Fibroblast of skin of scalp (primary cell): ENCODE measurements at places on chromosomes 1 and 21.

GRCh38 chr1:204961765-204962419, 81.1 kb upstream of the CNTN2 start:
- DNase-seq, result no peak

- DNase-seq, result peak; percentile 39
These were observed 84.7 kb downstream of the LHX9 start for GRCh38 chr1:198001776-198002408.

DNA sequence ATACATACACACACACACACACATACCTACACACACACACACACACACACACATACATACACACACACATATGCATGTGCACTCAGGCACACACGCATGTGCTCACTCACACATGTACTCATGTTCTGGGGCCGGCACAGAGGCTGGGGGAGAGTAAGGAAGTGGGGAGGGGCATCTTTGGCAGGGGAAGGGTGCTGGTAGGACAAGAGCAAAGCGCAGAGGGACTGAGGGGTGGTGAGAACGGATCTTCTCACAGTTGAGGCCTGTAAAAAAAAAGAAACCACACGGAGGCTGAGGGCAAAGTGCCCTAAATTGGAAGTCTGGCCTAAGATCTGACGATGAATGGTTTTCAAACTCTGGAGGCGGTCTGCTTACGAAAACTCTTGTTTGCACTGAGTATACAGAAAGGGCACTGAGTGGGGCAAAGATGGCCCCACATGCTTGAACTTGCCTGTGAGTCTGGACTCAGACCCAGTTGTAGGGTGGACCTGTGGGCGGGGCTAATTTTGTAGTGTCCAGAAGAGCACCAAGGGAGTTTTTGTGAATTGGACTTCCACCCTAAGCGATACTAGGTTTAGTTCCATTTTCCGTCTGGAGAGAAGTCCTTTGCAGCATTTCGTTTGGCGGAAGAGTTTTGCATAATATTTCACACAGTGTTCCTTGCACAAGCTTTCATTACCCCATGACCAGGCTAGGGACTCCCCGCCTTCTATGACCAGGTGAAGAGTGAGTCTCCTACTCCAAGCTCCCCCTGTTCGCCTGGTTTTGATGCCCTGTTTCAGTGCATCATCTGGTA, 79.3 kb upstream of the LYST start:
- DNase-seq, result no peak

DNA sequence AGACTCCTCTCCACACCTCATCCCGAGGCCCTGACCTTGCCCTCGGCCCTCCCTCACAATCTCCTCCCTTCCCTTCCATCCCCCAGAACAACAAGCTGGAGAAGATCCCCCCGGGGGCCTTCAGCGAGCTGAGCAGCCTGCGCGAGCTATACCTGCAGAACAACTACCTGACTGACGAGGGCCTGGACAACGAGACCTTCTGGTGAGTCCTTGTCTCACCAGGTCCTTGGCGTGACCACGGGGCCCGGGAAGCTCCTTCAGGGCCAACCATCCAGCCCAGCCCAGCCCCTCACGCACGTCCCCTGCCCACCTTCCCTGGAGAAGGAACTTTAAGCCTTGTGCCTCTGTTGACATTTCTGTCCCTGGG, 15.6 kb downstream of the PODN start:
- DNase-seq, result no peak

GRCh38 chr1:230157420-230158390, 90.7 kb downstream of the GALNT2 start:
- DNase-seq, result peak; percentile 80

DNA sequence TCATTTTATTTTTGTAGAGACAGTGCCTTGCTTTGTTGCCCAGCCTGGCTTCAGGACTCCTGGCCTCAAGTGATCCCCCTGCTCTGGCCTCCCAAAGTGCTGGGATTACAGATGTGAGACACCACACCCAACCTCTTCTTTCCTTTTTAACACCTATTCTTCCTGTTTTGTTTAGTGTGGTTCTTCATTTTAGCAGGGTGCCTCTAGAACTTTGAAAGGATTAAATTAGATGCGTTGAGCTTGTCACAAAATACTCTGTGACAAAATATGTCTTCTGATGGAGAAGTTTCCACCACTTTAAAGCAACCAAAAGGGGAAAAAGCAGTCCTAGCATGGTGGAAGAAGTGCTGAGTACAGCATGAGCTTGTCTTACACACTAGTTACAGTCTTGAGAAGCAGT, 42.0 kb downstream of the CDC14A start:
- no peak for DNase-seq

GRCh38 chr1:25182629-25183028, 49.7 kb downstream of the SYF2 start:
- DNase-seq, result peak; percentile 93

DNA sequence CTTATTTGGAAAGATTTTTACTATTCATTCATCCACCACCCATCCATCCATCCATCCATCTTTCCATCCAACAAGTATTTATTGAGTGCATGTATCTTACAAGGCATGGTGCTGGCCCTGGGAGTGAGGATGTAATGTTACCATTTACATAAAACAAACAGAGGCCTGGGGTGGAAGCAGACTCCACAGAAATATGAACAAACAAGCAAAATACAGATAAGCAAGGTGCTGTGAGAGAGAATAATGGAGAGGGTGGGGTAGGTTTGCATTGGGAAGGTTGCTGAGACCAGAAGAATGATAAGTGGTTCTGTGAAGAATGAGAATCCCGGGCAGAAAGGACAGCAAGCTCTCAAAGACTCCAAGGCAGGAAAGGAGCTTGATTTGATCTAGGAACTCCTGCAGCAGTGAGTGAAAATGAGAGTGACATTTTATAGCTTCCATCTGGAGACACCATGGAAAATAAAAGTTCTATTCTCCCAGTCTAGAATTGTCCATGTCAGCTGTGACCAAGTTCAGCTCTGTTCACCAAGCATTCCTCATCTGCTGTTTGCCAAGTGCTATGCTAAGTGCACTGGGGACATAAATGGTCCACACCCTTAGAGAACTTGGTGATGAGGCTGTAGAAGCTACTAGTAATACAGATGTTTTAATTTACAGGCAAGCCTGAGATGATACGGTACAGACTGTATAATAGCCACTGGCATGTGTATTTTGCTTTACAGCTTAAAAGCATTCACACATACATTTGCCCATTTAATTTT, 75.3 kb downstream of the PEX14 start:
- no peak for DNase-seq

DNA sequence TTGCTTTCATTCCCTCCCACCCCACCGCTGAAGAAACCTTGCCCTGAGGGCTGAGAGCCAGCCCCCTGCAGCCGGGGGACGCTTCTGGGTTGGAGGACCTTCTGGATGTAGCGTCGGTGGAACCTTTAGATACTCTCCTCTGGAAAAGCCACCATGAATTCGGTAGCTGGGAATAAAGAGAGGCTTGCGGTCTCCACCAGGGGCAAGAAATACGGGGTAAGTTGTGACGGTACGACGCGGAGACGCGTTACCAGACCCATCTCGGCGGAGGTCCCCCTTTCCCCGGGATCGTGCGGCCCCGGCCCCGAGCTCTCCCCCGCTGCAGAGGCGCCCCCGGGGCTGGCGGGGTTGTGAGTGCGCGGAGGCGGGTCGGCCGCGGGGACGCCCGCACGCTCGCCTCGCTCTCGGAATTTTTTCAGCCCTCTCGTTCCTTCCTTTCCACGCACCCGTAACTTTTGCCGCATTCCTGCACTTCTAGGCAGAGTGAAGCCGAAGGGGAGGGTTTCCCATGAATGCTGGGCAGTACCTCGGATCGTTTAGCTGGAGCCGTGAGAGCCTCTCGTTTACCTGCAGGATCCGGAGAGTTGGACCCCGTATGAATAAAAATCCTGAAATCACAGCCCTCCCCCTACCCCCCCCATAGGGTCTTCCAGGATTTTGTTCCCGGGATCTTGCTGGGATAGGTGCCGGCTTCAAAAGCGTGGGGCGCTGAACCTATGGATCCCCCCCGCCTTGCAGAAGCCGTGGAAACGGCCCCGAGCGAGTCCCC, 671 bp downstream of the KIF26B start:
- peak; percentile 36 for DNase-seq

DNA sequence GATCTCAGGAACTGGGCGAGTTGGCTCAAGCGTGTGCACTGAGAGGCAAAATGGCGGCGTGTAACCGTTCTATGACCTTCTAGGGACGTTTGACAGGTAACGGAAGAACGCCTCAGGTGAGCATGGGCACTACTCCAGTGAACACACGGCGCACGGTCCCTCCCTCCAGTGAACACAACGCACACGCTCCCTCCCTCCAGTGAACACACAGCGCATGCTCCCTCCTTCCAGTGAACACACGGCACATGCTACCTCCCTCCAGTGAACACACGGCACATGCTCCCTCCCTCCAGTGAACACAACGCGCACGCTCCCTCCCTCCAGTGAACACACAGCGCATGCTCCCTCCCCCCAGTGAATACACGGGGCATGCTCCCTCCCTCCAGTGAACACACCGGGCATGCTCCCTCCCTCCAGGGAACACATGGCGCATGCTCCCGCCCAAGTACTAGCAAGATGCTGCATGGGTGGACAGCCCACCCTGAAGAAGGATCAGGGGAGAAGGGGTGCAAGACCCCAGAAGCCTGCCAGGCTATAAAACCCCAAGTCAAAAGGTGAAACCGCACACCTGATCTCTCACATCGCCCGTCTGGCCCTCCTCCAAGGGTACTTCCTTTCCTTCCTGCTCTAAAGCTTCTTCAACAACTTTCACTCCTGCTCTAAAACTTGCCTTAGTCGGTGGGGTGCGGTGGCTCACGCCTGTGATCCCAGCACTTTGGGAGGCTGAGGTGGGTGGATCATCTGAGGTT, 3.5 kb downstream of the C1orf159 start:
- no peak for DNase-seq

DNA sequence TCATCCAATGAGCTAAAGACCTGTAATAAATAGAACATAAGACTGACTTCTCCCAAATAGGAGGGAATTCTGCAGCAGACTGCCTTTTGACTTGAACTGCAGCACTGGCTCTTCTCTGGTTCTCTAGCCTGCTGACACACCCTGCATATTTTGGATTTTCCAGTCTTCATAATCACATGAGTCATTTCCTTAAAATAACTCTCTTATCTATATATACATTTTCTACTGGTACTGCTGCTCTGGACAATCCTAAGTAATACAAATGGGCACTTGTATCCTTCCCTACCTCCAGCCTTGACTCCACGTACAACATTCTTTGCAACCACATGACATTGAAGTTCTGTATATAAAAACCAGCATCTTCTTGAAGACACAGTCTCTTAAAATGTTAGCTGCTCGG, 429.4 kb upstream of the TMPRSS15 start:
- DNase-seq, result peak; percentile 50

- no peak for DNase-seq
These were observed 15.9 kb downstream of the LZIC start for GRCh38 chr1:9927259-9927658.

DNA sequence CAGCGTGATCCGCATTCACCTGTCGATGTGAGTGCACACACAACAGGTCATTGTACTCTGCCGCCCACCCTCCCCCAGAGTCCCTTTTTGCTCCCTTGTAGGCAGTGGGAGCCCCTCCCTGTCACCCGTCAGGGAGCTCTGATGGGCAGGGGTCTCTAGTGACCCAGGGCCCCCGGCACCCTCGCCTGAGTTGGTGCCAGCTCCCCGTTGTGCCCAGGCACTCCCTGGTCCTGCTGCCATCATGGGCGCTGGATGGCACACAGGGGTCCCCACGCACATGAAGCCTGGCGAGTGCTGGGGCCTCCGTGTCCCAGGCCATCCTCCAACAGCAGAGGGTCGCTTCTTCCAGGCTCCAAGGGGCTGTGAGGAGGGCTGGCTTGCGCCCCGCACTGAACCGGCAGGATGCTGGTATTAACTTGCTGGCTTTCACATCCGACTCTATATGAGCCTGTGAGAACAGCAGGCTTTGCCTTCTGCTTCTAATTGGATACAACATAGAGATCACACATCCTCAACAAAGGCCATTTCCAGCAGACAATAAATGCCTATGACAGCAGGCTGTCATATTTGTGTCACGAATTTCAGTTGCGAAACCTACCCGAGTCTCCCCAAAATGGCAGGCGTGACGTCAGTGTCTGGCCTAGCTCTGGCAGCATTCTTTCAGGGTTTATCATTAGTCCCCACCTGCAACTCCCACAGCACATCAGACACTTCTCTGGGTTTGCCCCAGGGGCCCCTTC, 35.4 kb downstream of the KIAA1614 start:
- DNase-seq, result peak; percentile 65

DNA sequence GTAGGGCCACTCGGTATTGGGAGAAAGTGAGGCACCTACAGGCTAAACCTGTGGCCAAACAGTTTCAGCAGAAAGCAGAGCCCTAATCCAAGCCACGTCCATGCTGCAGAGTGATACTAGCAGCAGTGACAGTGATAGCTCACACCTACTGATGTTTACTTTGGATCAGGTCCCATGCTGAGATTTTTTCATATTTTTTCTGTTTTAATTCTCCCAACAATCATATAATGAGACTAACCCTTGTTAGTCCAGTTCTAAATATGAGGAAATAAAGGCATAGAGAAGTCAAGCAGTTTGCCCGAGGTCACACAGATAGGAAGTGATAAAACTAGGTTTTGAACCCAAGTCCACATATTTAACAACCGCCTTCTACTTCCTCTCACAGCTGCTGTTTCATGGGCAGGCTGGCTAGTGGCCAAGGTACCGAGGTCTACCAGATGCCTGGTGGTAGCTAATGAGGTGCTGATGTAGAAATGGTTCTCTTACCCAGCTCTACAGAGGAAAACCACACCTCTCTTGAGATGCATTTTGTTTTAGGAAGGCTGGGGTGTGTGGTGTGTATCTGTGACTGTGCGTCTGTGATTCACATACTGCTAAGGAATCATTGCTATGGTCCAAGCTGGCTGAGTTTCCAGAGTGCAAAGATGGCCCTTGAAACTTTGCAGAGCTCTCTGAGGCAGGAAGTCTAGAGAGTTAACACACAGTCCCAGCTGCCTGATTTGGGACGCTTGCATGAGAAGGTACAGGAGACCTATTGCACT, 80.3 kb upstream of the ARTN start:
- peak; percentile 61 for DNase-seq

DNA sequence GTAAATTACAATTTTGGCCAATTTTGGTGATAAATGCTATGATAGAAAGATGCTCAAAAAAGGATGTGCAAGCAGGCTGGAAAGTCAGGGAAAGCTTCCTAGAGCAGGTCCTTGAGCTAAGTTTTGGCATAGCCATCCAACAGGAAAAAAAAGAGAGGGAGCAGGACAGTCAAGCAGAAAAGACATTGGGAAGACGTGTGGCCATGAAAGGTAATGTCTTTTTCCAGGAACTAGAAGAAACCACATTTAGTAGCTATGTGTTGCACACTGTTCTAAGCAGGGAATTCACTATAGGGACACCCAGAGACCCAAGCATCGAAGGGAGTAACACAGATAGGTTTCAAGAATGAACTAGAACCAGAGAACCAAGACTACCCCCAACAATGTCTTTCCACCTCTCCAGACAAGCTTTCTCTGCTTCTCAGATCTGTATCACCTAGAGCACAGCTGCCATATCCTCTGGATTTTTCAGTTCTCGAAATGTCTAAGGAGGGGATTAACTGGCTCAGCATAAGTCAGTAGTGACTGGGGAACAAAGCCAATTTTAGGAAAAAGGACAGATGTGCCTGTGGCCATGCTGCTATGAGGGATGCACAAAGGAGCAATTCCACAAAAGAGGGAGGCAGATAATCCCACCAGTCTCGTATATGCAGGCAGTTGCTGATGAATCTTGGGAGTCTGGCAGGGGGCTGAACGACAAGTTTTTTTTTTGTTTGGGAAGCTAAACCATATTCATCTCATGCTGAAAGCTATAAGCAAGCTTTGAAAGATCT, 97.1 kb upstream of the DAB1 start:
- DNase-seq, result no peak
